Activated CD4-positive, alpha-beta T cell treated with anti-CD3 and anti-CD28 coated beads, Interleukin-2, Interleukin-4, amounts not matched to agents 100 ng/mL and 50 ng/mL, durations not matched to agents 16 hours and 8 hours (primary cell): ENCODE measurements at places on chromosomes 1 and 21.

GRCh38 chr1:236421022-236421421 lies 26.9 kb downstream of the EDARADD start:
- DNase-seq: no peak

DNA sequence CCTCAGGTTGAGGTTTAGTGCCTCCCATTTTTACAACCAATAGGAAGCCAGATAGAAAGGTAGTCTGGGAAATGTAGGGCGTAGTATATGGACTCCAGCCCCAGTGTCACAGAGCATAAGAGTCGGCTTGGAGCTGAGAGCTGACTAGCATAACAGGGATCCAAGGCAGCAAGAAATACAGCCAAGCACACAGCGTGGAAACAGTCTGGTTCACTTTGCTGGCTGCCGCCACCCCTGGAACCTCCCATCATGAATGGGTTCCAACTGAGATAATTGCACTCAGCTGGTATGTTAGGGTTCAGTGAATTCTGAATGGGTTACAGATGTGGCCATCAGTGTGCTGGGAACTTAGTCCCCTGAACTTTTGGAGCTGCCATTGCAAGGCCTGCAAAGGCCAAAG lies 76.7 kb upstream of the GPR88 start:
- DNase-seq: no peak

DNA sequence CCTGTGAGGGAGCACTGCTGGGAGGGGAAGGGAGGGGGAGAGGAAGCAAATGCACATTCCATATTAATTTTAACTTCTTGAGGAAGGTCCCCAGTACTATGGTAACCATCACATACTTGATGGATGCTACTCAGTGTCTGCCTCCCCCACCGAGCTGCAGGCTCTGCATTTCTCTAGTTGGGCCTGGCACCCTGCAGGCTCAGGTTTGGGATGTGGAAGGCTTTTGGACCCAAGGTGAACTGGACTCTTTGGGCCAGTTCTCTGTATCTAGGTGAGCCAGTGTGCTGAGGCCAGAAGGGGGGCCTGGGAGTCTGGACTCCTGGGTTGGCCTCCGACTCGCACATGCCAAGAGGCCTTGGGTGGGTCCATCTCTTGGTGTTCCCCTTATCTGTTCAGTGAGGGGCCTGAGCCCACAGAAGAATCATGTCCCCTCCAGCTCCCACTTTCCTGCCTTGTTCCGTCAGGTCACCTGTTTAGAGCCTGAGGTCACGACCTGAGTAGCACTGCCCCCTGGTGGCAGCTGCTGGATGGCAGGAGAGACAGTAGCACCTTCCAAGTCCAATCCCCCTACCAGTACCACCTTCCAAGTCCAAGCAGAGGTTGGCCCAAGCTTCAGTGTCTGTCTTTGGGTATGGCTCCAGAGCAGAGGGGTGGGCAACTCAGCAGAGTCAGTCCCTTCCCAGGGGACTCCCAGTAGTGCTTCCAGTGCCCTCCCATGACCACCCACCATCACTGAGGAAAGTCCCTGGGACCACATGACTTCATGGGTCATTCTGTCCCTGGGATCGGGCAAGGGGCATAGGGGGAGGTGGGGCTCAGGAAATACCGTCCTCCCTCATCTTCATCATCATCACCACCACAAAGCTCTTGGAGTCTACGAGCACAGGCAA lies 241.8 kb downstream of the TRABD2B start:
- peak; percentile 56 for DNase-seq

- DNase-seq: no peak
These were observed 980.9 kb downstream of the BRINP3 start for GRCh38 chr1:189496768-189497167.

DNA sequence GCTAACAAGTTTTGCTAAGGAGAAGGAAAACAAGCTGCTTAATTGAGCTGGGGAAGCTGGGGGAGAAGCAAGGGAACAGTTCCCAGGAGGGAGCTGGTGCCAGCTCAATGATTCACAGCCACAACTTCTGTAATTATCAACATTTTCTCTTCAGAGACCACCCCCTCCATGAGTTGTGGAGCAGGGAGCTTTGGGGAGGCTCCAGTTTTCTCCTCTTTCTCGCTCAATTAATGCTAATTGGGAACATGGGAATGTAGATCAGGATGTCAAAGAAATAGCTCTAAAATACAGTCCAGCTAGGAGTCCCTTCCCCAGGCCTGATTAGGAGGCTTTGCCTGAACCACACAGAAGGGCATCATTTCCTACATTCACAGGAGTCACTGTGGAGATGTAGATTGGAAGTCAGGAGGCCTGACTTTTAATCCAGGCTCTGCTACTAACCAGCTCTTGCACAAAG lies 12.1 kb upstream of the MNDA start:
- no peak for DNase-seq

- DNase-seq: no peak
These were observed 10.2 kb downstream of the ATP1A2 start for GRCh38 chr1:160125746-160126145.

DNA sequence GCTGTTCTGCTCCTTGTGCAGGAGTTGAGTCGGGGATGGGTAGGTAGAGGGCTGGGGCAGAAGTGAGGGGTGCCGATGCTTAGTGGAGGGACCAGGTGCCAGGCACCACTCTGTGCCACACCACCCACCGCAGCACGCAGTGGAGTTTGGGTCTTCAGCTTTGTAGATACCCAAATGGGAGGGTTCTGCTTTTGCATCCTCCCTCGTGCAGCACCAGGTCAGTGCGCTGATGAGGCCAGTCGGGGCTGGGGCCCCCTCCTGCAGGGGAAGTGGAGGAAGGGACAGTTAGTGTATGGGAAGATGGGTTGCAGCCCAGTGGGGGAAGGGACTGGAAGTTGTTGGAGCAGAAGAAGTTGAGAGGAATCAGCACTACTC lies 244.0 kb downstream of the RHOU start:
- no peak for DNase-seq

- no peak for DNase-seq
These were observed 56.4 kb downstream of the TGFBR3 start for GRCh38 chr1:91829293-91830153.

DNA sequence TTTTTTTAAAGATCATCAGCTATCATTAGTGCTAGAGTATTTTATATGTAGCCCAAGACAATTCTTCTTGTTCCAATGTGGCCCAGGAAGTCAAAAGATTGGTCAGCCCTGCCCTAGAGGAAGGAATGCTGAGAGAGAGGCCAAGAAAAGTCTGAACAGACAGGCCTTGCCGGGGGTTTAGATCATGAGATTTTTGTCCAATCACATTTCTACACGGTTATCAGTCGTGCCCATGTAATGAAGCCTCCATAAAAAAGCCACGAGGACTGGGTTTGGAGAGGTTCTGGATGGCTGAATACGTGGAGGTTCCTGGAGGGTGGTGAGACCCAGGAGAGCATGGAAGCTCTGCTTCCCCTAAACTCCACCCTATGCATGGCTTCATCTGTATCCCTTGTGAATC lies 24.3 kb upstream of the ENO1 start:
- no peak for DNase-seq

GRCh38 chr1:209899948-209900347 lies 38.1 kb upstream of the SYT14 start:
- peak; percentile 42 for DNase-seq

- DNase-seq: no peak
These were observed 22.9 kb downstream of the ANGPTL7 start for GRCh38 chr1:11211925-11212587.

DNA sequence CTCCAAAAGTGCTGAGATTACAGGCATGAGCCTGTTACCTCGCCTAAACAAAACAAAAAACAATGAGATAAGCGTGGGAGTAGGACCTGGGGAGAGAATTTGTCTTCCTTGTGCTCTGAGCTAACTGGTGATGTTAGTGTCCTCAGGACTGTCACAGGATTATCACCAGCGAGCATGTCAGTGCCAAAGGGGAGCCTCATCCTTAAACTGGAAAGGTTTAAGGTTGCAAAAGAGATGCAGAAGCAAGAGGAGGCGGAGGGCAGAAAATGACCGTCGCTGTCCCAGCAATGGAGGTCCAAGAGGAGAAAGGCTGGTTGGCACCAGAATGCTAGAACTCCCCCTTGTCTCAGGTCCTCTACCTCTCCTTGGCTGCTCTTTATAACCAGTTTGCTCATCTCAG lies 3.9 kb downstream of the SYPL2 start:
- no peak for DNase-seq
